ENCODE measurements at places on chromosomes 2 and 18.

GRCh38 chr2:9163306-9164111 is 43.1 kb upstream of the ASAP2 start:
- no peak for DNase-seq

DNA sequence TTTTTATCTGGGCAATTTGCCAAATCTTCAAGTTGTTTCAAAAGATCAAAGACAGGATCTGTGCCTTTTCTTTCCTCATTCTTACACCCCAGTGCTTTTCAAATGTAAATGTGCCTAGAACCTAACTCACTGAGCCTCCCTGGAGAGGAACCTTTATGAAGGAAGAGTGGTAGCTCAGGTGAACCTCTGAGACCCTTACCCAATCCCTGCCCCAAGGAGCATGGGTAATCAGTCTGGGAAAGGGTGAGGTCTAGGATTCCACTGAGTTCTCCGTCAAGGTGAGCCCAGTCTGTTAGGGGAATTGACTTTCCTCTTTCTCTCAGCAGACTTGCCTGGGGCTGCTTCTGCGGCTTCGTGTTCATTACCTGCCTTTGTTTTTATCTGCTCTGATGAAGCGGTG is 88.1 kb upstream of the MAP4K4 start:
- DNase-seq: no peak

DNA sequence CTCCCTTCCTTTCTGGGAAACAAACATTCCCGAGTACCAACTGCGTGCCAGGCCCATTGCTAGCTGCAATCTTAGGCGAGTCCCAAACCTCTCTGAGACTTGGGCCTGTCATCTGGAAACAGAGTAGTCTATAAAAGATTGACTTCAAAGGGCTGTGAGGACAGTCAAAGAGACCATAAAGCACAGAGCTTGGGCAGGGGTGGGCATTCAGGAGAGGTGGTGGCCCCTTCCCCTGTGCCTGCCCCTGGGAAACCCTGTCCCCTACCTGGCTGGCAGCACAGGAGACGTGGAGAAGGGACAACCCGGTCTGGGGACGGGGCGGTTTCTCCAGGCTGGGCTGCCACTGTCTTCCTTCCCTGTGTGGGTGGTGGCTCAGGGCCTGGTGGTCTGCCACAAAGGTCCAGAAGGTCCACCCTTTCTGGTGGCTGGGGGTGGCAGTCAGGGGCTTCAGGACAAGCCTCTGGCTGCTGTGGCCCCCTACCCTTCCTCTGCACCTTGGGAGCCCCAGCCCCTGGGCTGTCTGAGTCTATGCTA is 33.9 kb upstream of the FOSL2 start:
- no peak for DNase-seq

DNA sequence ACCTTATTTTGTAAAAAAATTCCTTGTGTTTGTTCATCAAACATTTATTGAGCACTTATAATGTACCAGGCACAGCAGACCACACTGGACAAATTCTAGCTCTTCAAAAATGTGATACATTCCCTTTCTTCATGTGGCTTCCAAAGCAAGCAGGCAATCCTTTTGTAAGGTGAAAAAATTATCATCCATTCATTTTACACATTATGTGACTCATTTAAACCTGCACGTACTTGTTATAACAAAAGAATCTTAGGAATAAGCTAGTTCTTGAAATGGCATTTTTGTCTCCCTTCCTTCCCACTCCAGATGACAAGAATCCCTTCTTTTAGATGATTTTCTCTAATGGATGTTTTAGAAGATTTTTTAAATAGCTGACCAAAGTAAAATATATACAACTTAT is 104.6 kb downstream of the KLF7 start:
- no peak for DNase-seq

GRCh38 chr2:101427743-101428142 is 40.4 kb upstream of the CREG2 start:
- no peak for DNase-seq

- no peak for DNase-seq
Measured at GRCh38 chr18:32815881-32816280, 43.1 kb upstream of the KLHL14 start.

DNA sequence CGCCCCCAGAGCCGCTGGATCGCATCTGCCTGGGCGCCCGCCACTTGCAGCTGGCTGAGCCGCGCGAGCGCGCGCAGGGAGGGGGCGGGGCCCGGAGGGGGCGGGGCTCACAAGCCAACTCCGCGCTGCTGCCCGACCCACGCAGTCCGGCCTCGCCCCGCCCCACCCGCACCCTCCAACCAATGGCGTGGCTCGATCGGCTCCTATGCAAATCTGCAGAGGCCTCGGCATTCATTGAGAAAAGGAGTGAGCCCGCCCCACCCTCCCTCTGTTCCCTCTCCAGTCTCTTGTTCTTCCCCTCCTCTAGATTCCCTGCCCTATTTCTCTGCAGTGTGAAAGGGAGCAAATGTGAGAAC is at the start of gene ALK:
Gene ALK, minus strand, starts transcription at position 27 of the 356 bp plus-strand sequence. CDS start 927 bp downstream, outside the sequence.
- DNase-seq: no peak

DNA sequence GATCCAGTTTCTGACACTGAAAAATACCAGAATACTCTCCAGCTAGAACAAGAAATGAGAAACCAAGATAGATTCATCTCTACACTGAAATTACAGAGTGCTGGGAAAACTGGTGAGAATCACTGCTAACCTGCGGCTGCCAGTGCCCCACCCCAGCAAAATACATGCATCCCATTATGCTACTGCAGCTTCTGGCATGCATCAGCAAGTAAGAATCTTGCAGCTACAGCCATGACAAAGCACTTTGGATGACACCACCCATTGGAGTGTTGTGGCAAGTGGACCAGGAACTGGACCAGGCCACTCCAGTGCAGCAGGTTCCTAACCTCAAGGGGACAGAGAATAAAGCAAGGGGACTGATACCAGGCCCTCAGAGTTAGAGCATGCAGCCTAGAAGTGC is 378.8 kb upstream of the ETAA1 start:
- no peak for DNase-seq

DNA sequence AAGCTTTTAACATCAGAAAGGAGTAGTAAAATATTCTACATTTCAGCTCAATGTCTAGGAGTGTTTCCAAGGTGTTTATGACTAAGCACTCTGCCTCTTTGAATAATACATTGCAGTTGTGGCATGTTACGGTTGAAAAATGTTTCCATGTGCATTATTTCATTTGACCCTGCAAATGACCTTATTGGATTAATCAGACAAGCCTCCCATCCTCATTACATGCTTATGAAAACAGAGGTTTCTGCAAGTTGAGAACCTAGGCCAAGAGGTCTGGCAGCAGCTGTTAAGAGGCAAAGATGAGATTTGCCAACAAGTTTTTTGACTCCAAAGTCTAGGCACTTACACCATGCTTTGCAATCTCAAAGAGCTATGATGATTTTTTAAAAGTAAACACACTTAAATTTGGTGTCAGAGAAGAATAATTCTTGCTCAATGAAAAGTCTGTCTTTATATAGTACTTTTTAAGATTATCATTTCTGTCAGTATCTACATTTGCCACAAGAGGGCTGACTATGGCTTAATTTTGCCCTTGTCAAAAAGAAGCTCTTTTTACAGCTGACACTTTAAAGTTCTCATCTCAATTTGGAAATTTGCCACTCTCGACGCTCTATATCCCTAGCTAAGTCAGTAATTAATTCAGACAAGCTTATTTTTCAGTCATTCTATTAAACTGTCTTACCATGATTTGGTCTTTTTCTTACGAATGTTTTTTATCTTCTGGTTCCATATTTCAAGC is 260.6 kb downstream of the PAX3 start:
- no peak for DNase-seq

- DNase-seq: no peak
Measured at GRCh38 chr2:6010163-6010562, 318.0 kb downstream of the SOX11 start.

GRCh38 chr18:13835202-13835601 is 11.3 kb downstream of the MC5R start:
- peak; percentile 61 for DNase-seq

GRCh38 chr18:57931038-57931437 is 113.0 kb upstream of the NEDD4L start:
- no peak for DNase-seq

GRCh38 chr18:21598726-21599584 is 1.5 kb downstream of the ESCO1 start:
- no peak for DNase-seq

GRCh38 chr2:73823916-73824523 is 4.7 kb upstream of the STAMBP start:
- peak; percentile 36 for DNase-seq

DNA sequence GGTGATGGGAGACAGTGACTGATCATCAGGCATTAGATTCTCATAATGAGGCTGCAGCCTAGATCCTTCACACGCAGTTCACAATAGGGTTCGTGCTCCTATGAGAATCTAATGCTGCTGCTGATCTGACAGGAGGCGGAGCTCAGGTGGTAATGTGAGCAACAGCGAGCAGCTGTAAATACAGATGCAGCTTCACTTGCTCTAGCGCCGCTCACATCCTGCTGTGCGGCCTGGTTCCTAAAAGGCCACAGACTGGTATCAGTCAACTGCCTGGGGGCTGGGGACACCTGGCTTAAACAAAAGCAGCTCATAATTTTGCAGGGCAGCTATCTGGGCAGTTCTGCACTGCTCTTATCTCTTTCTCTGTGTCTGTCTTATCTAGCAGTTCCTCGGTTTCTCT is 20.4 kb upstream of the CD226 start:
- no peak for DNase-seq

DNA sequence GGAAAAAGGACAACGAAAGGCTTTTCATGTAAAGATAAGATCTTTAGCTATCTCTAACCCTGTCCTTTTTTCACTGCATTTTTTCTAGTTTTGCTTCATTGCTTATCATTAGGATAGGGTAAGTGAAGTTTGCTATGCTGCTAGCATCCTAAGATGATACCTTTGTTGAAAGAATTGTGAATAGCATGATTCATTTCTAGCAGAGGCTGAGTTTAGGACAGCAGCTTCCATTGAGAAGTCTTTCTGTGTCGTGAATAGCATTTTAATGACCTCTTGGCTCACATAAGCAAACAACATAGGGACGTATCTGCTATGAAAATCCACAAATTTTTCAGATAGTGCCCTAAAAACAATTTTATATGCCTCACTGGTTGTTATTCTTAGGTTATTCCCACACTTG is 36.4 kb upstream of the GAREM2 start:
- no peak for DNase-seq

GRCh38 chr2:241777170-241777685 is 606 bp downstream of the GAL3ST2 start:
- DNase-seq: no peak

GRCh38 chr2:14756122-14756541 is 123.6 kb downstream of the LRATD1 start:
- no peak for DNase-seq

DNA sequence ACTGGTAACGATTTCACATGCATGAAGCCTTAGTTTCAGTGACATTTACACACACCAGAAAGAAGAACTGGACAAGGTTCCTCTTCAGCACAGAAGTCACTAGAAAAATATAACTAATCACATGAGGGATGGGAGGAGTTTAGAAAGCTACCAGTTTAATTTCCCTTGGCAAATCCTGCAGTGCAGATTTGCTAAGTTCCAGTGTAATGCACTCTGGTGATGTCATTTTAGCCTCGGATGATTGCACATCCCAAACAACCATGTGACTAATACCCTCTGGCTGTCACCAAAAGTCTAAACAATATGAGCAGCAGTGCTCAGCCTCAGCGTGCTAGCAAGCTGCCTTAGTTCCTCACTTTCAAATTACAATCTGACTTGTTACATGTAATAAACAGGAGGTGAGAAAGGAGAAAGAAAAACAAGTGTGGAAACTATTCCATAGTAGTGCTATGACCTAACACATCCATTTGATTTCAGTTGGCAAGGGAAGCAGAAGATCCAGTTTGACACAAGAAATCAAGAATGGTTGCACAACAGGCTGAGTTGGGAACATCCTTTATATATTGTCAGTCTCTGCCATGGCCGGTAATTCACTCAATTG is 35.3 kb upstream of the PPP1CB start:
- peak; percentile 75 for DNase-seq

DNA sequence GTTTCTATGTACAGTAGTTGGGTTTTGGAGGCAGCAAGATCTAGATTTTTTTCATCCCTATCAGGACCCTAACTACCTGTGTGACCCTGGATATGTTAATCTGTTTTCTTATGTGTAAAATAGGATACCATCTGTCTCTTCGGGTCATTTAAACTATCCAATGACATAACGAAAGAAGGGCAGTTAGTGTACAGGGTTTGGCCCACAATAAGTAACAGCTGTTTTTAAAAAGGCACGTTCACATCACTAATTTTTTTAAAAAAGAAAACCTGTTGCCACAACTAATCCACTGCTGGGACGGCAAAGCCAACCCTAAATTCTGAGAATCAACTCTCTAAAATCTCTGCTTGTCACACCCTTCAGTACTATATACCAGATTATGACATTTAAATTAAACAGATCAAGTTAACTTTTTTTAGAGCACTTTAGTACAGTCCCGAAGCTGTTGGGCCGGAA is 869 bp downstream of the USP40 start:
- no peak for DNase-seq

GRCh38 chr2:23241121-23241520 is 143.9 kb upstream of the KLHL29 start:
- DNase-seq: no peak

- no peak for DNase-seq
Measured at GRCh38 chr18:48328473-48329210, 80.5 kb downstream of the ZBTB7C start.

- DNase-seq: no peak
Measured at GRCh38 chr2:126765395-126765794, 109.4 kb downstream of the GYPC start.

DNA sequence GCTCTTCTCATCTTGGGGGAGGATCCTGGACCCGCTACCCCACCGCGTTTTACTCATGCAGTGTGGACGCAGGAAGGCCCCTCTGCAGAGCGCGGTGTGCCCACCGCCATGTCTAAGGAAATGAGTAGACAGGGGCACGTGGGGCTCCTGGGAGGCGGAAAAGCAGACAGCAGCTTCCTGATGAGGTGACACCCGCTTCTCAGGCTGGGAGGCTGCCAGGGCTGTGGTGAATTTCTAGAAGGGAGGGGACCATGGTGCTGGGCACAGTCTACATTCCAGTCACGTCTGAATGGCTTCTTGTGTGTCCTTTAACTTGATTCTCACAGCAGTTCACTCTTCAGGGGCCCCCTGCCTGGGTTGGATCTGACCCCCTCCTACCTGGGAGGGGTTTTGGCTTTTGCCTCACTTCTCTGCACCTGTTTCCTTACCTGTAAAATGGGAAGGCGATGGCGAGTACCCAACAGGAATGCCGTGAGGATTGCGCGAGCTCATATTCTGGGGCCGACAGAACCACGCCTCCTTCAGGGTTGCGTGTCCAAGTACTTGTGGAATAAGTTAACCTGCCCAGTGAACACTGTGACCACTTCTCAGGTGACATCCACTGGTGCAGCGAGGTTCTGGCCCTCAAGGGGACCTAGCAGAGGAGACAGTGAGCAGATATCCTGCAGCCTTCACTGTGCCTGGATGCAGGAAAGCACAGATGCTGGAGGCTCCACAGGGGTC is 32.3 kb upstream of the MBP start:
- DNase-seq: no peak

- no peak for DNase-seq
Measured at GRCh38 chr2:235347691-235348090, 146.2 kb upstream of the AGAP1 start.

Data from retina (tissue), 1 donor.